ENCODE measurements at places on chromosomes 11 and 22. TPM values are rescaled to one million over a fixed set of nuclear protein-coding genes. Genes with fewer than 3 reads are reported as not detected.

Gene TMEM86A
- not detected for total RNA-seq

Gene MEI1
- total RNA-seq, result 0.50 TPM

Gene OR51L1
- total RNA-seq, result not detected

Gene INPP5J
- total RNA-seq, result 0.35 TPM

Gene SLCO2B1
- total RNA-seq, result not detected

DNA sequence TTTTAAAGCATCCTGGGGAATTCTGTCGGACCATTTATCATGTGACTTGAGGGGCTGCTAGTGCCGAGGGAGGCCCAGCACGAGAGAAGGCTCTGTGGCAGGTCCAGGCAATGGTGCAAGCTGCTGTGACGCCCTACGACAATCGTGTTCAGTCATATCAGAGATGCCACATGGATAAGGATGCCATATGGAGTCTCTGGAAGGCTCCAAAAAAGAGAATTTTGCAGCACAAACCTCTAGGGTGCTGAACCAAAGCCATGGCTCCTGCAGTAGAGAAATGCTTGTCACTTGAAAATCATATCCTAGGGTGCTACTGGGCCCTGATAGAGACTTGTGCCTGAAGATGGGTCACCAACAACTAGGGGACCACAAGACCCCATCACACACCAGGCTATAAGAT, 6.7 kb upstream of the CD6 start:
- no peak for DNase-seq

- no peak for DNase-seq
Measured at GRCh38 chr11:126359431-126360048, 4.1 kb downstream of the ST3GAL4 start.

- no peak for DNase-seq
Measured at GRCh38 chr11:37259734-37260133, 661.7 kb upstream of the RAG2 start.

GRCh38 chr22:30457981-30458380, 13.8 kb downstream of the SEC14L3 start:
- no peak for DNase-seq

DNA sequence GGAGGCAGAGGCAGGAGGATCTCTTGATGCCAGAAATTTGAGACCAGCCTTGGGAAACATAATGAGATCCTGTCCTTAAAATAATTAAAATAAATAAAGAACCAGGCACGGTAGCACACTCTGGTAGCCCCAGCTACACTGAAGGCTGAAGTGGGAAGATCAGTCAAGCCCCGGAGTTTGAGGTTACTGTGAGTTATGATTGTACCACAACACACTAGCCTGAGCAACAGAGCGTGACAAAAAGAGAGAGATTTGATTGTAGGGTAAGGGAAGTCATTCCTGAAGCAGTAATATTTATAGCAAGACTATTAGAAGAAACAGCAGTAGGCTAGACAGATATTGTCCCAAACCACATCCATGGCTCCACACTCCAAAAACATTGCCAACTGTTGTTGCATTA, 1408.4 kb upstream of the TENM4 start:
- no peak for DNase-seq

DNA sequence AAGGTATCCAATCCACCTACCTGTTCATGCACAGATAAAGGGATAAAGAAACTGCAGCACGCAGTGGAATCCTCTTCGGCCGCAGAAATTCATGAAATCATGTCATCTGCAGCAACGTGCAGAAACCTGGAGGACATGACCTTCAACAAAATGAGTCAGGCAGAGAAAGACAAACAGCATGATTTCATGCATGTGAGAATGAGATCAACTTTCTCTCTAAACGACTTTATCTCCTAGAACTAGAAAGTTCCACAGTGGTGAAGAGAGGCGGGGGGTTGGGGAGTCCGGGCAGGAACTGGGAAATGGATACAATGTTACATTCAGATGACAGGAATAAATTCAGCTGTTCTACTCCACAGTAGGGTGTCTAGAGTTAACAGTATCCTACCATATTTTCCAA, 9.9 kb downstream of the RGL4 start:
- DNase-seq, result no peak

DNA sequence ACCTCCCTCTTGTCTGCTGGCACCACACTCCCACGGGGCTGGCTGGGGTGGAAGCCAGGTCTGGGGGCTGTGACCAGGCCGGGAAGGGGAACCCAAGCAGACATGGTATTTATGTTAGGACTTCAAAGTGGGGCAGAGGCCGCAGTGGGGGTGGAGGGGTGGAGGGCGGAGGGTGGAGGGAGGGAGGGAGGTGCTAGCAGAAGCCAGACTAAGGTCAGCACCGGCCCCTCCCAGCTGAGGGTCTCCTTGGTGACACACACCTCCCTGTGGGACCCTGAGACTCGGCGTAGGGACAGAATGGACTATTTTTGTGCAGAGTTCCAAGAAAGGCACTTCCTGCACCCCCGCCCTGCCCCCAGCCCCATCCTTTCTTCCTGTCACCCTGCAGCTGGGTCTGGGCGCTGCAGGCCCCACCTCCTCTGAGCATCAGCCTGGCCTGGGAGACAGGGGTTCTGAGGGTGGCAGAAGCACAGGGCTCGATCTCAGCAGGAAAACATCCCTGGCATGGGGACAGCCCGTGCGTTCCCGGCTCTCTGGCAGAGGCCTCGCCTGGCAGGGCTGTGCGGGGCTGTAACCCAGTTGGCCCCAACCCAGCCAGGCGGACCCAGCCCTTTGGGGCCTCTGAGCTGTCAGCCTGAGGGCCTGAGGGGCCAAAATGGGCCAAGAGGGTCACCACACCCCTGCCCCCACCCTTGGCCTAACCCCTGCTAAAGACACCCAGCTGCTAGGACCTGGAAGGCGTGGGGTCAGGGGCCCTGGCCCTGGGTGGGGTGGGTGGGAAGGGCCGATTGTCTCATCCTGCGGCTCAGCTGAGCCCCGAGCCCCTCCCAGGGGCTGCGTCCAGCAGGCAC, 9.6 kb upstream of the CD248 start:
- DNase-seq, result no peak

DNA sequence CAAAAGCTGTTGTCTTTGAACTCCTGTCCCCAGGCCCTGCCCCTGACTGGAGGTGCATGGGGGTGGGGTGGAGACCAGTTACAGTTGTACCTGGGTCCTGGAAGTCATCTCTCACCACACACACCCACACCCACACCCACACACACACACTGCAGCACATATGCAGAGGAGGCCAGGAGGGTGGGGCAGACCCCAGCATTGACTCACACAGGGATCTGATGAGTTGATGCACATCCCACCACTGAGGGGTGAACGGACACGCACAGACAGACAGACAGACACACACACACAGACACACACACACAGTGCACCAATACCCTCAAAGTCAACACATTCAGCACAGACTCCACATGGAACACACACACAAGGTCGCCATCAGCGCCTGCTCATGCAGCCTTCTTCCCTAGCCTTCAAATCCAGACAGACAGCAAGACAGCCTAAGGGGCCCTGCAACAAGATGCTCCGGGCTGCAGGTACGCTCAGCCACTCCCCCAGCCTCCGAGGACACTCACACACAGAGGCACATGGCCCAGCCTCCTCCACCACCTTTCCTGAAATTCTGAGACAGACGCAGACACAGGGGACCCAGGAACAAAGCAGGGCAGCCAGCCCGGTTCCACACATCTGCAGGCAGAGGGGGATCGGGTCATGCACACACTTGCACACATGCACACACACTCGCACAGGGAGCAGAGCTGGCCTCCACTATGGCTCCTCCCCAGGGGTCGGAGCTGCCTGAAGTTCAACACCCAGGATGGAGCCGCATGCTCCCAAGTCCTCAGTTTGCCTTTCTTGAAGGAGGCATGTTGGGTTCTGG, 26.5 kb downstream of the SYT7 start:
- no peak for DNase-seq

DNA sequence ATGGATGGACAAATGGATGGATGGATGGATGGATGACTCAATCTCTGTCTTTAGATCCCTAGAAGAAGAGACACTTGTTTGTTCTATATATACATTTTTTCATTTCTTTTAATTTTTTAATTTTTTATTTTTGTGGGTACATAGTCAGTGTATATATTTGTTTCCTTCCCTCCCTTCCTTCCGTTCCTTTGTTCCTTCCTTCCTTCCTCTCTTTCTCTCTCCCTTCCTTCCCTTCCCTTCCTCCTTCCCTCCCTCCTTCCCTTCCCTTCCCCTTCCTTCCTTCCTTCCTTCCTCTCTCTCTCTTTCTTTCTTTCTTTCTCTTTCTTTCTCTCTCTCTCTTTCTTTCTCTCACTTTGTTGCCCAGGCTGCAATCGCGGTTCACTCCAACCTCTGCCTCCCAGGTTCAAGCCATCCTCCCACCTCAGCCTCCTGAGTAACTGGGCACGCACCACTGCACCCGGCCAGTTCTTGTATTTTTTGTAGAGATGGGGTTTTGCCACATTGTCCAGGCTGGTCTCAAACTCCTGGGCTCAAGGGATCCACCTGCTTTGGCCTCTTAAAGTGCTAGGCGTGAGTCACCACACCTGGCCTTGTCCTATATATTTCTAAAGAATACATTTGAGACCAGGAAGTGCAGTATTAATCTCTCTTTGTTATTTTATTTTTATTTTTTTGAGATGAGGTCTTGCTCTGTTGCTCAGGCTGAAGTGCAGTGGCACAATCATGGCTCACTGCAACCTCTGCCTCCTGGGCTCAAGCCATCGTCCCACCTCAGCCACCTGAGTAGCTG, 42.5 kb upstream of the AQP11 start:
- DNase-seq, result no peak

DNA sequence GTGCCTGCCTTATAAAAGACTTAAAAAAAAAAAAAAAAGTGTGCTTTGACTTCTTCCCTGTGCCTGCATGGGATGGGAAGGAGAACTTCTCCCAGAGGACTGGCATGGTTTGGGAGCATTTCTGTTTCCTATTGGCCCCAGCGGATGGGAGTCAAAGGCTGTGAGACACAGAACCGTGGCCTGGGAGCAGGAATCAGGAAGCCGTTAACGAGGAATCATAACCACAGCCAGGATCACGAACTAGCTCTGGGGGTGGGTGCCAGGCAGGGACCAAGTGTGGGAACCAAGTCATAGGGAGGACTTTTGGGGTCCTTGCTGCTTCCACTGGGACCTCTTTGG, 526 bp downstream of the C1QTNF6 start:
- no peak for DNase-seq

GRCh38 chr11:1745701-1746320, 4.6 kb downstream of the IFITM10 start:
- DNase-seq, result no peak

DNA sequence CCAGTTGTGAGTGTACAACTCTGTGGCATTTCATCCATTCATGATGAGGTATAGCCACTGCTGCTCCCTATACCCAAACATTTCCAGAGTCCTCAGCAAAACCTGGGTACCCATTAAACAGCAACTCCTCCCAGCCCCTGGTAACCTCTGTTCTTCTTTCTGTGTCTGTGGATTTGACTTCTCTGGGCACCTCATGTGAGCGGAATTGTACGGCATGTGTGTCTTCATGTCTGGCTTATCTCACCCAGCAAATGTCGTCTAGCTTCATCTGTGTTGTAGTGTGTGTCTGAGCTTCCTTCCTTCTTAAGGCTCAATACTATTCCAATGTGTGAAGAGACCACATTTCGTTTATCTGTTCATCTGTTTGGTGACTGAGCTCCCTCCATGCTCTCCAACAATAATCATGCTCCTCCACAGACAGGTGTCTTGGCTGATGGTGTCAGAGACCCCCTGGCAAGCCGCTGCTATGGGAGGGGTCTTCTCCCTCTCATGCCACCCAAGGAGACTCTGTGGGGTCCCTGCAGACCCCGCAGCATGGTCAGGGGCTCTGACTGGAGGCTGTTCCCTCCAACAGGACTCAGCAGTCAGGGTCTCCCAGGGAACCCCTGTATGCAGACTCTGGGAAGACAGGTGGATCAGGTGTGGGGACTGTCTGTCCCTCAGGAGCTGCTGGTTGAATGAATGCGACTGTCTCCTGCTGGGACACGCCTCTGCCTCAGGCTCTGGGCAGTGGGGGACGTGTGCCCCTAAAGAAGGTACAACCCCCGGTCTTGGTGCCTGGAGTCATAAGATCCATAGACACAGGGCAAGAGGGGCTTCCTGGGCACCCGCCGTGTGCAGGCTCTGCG, 52.7 kb downstream of the SMIM38 start:
- no peak for DNase-seq

DNA sequence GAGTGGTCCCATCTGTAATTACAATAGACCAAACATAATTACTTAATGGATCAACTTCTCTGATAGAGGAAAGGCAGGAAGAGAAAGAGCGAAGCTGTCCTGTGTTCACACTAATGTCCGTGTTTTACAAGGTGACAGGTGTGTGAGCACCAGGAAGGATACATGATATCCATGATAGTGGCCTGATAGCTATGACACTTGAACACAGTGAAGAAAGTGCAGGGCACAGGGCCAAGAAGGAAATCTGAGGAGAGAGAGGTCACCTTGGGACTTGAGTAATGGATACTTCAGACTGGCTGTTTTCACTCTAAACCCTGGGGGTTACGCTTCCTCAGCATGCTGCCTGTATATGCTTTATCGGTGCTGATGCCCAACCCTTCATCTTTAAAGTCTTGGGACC, 29.4 kb downstream of the TUB start:
- DNase-seq, result no peak

GRCh38 chr11:45518833-45519535, 146.4 kb downstream of the CHST1 start:
- no peak for DNase-seq

DNA sequence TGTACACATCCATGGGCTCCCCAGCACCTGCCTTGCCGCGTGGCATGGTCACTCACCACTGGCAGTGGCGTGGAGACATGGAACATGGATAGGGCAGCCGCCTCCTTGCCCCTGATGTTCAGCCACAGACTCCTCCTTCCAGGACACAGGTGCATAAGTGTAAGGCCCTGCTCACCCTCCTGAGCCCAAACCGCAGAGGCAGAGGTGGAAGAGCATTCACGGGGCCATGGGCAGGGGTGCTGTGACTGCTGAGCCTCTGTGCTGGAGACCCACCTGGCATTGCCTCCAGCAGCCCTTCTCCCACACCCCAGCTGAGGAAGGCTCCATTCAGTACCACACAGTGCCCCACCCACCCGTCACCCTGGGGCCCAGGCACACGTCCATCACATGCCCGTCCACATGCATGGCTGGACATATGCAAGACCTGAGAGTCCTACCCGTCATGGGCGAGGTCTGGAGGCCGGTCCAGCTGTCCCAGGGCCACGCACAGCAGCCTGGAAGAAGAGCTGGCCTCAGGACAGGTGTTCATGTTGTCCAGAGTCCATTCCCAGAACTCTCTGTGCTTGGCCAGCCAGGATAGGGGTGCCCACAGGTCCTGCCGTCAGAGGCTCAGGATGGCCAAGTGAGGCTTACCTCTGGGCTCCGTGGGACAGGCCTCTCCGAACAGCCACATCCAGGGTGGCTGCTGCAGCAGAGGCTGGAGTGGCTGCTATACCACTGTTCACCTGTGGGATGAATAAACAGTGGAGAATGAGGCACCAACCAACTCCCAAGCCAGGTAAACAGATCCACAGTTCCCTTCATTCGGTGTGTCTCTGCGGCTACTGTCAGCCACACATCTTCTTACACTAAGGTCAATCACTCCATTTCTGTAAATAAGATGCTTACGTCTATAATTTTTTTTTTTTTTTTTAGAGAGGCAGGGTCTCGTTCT, 1.7 kb upstream of the TUBGCP6 start:
- no peak for DNase-seq
